ENCODE measurements at places on chromosomes 2 and 18. TPM values are rescaled to one million over a fixed set of nuclear protein-coding genes. Genes with fewer than 3 reads are reported as not detected.

The FEZ2 gene
- total RNA-seq: 47.1 TPM

The REG3A gene
- not detected for total RNA-seq

DNA sequence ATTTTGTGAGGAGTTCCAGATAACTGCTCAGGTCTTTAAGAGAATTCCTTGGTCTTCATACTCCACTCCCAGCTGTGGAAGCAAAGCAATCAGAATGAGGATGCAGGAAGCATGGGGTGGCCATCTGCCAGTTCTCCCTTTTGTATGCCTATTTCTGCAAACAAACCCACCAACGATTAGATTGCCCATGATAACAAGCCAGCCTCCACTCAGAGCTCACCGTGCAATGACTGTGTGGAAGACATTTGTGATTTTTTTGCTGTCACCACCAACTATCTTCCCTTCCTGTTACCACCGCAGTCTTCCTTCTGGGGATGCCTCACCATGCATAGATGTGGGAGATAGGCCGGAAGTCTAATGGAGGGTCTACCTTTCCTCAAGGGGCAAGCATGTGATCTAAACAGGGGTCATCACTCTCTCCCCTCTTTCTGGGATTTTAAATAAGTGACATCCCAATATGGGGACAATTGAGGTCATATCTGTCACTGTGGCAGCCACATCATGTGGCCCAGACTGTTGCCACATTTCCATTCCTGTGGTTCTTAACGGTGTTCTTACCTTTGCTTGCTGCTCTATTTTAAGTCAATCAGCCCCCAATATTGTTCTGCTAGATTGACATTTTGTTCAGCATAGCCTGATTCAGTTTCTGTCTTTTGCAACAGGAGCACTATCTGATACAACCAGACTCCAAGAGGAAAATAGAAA lies 4.4 kb downstream of the AFF3 start:
- no peaks in the 10 kb centered on the region for H3K27me3 ChIP-seq
- H3K36me3 ChIP-seq: no peaks in the 10 kb centered on the region
- no peaks in the 10 kb centered on the region for H3K4me1 ChIP-seq

- H3K27me3 ChIP-seq: no peaks in the 10 kb centered on the region
- H3K4me1 ChIP-seq: peaks cover 8% of the 10 kb centered on the region
- no peak overlapping the region for H3K4me3 ChIP-seq
- no peak for DNase-seq
Measured at GRCh38 chr2:27989149-27989548, 98.6 kb downstream of the BABAM2 start.

DNA sequence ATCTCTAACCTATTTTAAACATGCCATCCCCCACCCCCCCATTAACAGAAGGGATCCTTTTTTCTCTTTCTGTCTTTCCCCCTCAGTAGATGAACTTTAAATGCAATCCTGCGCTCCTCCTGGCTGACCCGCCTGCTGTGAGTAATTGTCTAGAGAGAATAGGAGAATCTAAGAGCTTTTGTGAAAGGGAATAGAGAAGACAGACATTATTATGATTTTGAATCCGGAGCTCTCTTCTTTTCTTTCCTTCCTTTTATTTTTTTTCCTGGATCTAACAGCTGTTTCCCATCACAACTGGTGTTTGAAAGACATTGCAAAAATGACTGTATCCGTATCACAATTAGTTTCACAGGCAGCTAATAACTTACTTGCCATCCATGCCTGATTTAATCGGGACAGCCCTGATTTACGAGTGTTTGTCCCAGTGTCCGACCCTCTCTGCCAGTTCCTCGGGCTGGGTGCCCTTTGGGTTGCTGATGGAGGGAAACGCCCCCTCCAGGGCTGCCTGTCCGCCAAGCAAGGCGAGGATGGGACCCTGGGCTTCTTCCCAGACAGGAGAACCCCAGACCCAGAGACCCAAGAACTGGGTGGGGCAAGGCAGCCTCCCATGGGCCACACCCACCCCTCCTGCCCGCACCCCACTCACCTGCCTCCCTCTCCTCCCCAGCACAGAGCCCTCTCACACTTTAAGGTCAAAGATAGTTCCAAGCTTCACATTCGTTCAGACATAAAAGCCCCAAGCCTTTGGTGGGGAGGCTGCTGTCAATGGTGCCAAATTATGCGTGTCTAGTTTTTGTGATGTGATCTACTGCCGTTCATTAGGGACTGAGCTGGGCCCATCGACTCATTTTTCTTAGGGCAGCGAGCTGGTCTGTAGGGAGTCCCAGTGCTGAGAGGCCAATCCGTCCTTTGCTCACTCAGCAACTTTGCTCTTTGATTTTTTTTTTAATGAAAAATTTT lies 231.7 kb downstream of the ZNF516 start:
- no peak overlapping the region for H3K27ac ChIP-seq
- H3K27me3 ChIP-seq: no peaks in the 10 kb centered on the region
- H3K36me3 ChIP-seq: no peaks in the 10 kb centered on the region
- no peak overlapping the region for H3K4me3 ChIP-seq
- no peak for DNase-seq

DNA sequence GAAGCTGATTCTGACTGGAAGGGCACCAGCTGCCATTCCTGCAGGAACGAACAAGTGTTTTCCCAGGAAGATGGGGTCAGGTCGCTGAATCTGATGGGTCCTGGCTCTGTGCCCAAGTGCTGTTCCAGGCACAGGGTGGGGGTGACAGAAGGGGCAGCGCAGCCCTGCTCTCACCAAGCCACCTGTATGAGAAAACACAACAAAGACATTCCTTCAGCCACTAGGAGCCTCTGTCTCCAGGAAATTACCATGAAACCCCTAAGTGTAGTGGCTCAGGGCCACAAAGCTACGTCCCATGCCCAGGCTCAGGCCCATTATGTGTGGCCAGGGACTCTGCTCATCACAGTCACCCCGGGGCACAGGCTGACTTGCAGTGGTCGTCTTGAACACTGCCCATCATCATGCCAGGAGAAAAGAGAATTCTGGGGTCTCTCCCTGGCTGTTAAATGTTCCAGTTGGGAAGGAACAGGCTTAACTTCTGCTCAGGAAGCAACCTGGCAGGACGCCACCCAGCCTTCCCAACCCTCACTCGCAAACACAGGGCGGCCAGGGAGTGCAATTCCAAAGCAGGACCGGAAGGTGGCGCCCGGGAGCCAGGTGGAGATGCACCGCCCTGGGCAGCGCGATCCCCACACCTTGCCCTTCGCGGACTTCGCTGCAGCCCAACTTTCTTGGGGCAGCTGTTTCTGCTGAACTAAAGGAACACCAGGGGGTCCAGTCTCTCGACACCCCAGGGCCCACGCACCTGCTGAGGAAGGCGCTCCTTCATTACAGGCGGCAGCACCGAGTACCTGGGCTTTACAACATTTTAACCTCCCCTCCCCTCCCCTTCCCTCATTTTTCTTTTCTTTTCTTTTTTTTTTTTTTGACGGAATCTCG lies 11.0 kb upstream of the SFTPB start:
- no peaks in the 10 kb centered on the region for H3K27me3 ChIP-seq
- peaks cover 35% of the 10 kb centered on the region for H3K4me1 ChIP-seq
- peak overlapping the region; percentile 77 for H3K27ac ChIP-seq
- peak; percentile 96 for DNase-seq
- H3K4me3 ChIP-seq: no peak overlapping the region

DNA sequence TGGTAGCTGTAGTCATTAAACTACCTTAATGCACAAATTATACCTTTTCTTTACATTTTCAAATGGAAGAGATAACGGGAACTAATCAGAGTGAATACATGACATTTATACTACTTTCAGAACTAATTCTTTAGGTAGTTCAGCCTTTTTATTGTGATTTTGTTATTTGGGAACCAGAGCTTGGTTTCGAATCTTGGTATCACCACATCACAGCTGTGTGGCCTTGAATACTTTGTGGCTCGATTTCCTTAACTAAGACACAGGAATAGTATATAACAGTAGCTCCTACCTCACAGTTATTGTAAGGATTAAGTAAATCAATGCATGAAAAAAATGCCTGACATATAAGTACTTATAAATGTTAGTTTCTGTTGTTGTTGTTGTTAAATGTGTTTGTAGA lies 240.0 kb downstream of the WDR7 start:
- DNase-seq: no peak
- no peak overlapping the region for H3K4me3 ChIP-seq
- no peak overlapping the region for H3K27ac ChIP-seq
- H3K27me3 ChIP-seq: no peaks in the 10 kb centered on the region
- H3K4me1 ChIP-seq: no peaks in the 10 kb centered on the region

DNA sequence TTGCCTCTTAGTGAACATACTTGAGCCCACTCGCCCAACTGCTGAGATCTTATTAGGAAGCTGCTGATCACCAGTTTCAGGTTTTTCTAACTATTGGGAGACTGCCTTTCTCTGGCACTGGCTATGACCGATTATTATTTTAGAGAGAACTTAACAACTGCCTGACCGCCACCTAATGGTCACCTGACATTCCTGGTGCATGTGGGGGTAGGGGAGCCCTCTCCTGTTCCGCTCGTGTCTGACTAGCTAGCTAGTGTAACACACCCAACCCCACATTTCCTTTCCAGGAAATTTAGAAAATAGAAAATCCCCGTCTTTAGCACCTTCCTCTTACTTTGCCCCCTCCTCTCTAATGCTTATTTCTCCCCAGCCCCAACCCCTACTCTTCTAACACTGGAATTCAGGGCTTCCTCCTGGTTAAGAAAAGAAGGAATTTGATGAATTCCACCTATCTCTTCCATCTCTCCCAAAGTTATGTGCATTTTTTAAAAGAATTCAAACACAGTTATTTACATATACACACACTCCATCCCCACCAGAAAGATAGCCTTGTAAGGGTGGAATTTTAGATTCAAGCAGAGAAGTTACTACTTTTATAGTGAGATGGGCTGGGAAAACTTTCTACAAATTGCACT lies 19.4 kb upstream of the DNER start:
- no peak for DNase-seq
- H3K27me3 ChIP-seq: no peaks in the 10 kb centered on the region
- H3K4me3 ChIP-seq: no peak overlapping the region
- H3K4me1 ChIP-seq: no peaks in the 10 kb centered on the region

- H3K27me3 ChIP-seq: peaks cover 4% of the 10 kb centered on the region
- DNase-seq: no peak
- no peak overlapping the region for H3K4me3 ChIP-seq
- no peaks in the 10 kb centered on the region for H3K4me1 ChIP-seq
- H3K36me3 ChIP-seq: no peaks in the 10 kb centered on the region
- no peak overlapping the region for H3K27ac ChIP-seq
Measured at GRCh38 chr18:59994357-59994756, 94.6 kb downstream of the PMAIP1 start.

DNA sequence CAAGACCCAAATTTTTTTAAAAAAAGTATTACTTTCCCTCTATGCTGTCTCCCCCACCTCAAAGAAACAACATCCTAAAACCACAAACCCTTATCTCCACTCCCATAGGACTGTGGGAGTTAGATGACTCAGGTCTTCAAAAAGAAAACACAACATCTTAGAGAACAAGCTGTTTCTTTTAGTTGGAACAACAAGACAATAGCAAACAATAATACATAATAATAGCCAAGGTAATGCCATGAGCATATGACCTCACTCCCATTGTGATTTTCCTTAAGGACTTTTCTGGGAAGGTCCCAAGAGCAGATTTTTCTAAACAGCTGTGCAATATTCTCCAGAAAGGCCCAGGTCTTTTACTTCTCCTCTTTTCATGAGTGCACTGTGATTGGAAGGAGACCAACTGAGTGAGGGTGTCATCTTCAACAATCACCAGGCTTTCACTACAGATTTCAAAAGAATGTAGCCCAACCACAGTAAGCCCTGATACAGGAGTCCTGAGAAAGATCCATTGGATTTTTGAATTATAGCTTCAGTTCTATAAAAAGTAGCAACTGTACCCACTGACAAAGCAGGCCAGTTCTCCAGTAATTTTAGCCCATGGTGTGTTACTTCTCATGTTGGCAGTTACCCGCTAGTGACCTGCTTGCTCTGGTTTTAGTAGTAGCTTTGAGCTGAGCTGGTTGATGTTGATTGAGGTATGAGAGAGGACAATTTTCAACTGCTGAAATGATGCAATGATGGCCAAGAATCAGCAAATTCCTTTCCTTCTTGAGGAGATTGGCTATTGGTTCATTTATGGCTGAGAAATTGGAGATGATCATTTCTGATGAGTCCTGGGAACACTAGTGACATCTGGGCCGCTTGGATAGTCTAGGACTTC lies 144.5 kb upstream of the TCF4 start:
- H3K4me3 ChIP-seq: no peak overlapping the region
- no peaks in the 10 kb centered on the region for H3K36me3 ChIP-seq
- H3K4me1 ChIP-seq: no peaks in the 10 kb centered on the region
- no peak overlapping the region for H3K27ac ChIP-seq
- no peaks in the 10 kb centered on the region for H3K27me3 ChIP-seq

GRCh38 chr2:237500681-237501424 lies 13.8 kb downstream of the MLPH start:
- no peak overlapping the region for H3K4me3 ChIP-seq
- no peaks in the 10 kb centered on the region for H3K27me3 ChIP-seq
- H3K36me3 ChIP-seq: peaks cover 14% of the 10 kb centered on the region
- peaks cover 40% of the 10 kb centered on the region for H3K4me1 ChIP-seq
- peak; percentile 64 for DNase-seq
- peak overlapping the region; percentile 55 for H3K27ac ChIP-seq

DNA sequence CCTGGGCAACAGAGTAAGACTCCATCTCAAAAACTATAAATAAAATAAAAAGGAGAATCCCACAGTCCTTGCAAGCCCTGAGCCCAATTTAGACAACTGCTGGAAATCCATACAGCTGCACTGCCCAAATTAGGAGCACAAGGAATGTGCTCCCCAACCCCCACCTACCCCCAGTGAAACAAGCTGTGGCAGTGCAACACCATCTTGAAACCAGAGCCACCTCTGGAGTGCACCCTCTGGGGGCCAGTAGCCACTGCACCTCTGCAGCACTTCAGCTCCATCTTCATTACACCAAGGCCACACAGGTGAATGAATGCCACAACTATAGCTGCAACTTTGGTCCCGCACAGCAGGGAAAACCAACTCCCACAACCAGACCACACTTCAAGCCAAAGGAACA lies 37.3 kb downstream of the USP34 start:
- peaks cover 21% of the 10 kb centered on the region for H3K4me1 ChIP-seq
- no peak overlapping the region for H3K4me3 ChIP-seq
- H3K27ac ChIP-seq: no peak overlapping the region
- no peaks in the 10 kb centered on the region for H3K36me3 ChIP-seq

DNA sequence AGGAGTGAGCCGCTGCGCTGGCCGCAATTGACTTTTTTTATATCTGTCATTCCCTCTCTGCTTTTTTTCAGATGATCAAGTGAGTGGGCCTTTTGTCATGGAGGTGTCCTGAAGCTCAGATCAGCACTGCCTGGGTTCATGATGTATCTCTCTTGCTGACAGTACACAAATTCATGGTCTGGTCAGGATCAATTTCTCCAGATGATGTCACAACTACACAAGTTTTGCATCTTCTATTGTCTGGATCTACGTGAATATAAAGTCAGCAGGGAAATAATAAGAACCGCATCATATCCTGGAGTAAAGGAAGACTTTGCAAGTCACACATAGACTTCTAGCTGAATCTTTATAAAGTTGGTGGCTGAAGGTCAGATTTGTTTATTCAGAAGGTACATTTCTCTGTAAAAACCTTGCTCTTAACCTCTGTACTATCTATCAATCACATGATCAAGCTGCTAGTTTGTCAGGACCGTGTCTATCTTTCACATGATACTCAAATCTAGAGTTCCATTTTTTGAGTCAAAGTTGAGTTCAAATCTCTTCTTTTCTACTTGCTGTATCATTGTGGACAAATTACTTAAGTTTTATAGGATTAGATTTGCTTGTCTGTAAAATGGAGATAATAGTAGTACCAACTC lies 13.1 kb upstream of the CD28 start:
- H3K4me3 ChIP-seq: no peak overlapping the region
- no peak overlapping the region for H3K27ac ChIP-seq
- H3K27me3 ChIP-seq: no peaks in the 10 kb centered on the region
- DNase-seq: no peak
- H3K4me1 ChIP-seq: peaks cover 35% of the 10 kb centered on the region
